ENCODE measurements at places on chromosomes 3 and 15.

- no peak for DNase-seq
These were observed 57.7 kb downstream of the RFX7 start for GRCh38 chr15:56185980-56186379.

GRCh38 chr3:141575879-141576743, 89.3 kb downstream of the RASA2 start:
- no peak for DNase-seq

GRCh38 chr15:70560617-70561328, 202.6 kb downstream of the UACA start:
- DNase-seq: no peak

DNA sequence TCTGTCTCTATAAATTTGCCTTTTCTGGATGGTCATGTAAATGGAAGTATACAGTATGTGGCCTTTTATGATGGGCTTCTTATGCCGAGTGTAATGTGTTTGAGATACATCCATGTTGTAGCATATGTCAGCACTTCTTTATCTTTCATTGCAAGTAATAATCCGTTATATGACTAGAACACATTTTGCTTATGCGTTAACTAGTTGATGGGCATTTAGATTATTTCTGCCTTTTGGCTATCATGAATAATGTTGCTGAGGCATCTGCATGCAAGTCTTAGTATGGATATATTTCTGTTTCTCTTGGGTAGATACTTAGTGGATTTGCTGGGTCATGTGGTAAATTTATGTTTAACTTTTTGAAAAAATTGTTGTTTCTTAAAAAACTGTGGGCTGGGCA, 19.7 kb downstream of the KAT2B start:
- no peak for DNase-seq

DNA sequence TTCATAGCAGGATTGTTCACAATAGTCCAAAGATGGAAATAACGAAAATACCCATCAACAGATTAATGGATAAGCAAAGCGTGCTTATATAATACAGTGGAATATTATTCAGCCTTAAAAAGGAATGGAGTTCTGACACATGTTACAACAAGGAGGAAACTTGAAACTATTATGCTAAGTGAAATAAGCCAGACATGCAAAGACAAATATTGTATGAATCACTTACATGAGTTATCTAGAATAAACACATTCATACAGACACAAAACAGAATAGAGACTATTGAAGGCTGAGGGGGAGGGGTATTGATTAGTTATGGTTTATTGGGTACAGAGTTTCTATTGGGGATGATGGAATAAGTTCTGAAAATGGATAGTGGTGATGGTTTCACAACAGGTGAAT, 438.6 kb downstream of the CADM2 start:
- DNase-seq: no peak

DNA sequence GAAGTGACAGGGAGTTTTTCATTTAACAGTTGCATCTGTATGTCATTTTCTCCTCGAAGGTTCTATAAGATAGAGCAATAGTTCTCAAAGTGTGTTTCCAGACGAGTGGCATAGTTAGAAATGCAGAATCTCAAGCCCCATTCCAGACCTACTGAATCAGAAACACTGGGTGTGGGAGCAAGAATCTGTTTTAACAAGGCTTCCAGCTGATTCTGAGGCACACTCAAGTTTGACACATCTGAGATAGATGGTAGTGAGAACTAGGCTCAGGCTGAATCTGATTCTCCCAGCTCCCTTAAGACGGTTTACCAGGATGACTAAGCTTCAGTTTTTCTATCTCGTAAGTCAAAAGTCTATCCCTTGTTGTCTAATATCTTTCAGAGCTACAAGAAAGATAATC, 159.8 kb upstream of the NUDT16 start:
- no peak for DNase-seq

DNA sequence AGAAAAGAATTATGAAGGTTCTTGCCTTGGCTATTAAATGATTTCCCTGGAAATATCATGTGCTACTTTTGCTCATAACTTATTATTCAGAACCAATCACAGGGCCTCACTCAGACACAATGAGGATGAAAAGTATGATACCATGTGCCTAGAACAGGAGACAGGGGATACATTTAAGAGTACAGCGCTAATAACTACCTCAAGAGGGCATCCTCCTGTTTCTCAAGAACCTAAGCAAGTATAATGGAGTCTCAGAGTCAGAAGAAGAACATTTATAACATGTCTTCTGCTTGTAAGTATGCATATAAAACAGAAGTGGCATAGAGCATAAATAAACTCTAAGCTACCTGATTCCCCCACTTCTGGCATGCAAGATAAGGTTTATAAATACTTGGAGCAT, 125.4 kb upstream of the MME start:
- DNase-seq: no peak

- DNase-seq: no peak
These were observed 8.5 kb downstream of the ANPEP start for GRCh38 chr15:89806210-89806558.

- no peak for DNase-seq
These were observed 208.3 kb downstream of the TJP1 start for GRCh38 chr15:29613951-29614382.

- DNase-seq: peak; percentile 8
These were observed 64.8 kb downstream of the SAMMSON start for GRCh38 chr3:70064194-70064779.

DNA sequence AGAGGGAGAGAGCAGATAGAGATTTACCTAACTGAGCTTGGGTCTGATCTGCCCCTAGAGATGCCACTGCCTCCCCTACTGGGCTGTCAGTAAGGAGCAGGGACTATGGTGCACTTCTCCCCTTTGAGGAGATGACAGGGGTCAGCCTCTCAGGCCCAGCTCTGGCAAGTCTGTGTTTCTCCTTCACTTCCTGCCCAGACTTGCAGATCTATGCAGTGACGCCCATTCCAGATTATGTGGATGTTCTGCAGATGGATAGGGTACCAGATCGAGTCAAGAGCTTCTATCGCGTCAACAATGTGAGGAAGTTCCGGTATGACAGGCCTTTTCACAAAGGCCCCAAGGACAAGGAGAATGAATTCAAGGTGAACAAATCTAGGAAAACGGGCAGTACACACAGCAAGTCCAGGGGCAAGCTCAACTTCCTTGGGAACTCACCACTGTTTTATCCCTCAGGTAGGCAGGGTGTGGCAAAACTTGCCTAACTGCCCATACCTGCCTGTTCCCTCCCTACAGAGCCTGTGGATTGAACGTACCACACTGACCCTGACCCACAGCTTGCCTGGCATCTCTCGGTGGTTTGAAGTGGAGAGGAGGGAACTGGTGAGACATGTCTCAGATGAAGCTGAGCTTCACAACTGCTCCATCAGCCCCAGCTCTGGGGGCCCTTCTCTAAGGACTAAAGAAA, 29.1 kb upstream of the MANF start:
- no peak for DNase-seq

GRCh38 chr3:119810018-119810435, 28.1 kb downstream of the NR1I2 start:
- no peak for DNase-seq

GRCh38 chr3:51436998-51437639, 46.0 kb downstream of the RBM15B start:
- no peak for DNase-seq

- DNase-seq: no peak
These were observed 35.5 kb downstream of the USF3 start for GRCh38 chr3:113660896-113661295.

- no peak for DNase-seq
These were observed 444.8 kb upstream of the GRM7 start for GRCh38 chr3:6416049-6416661.
